Activated CD8-positive, alpha-beta memory T cell treated with anti-CD3 and anti-CD28 coated beads for 4 hours (primary cell): ENCODE measurements at places on chromosomes 7 and 10.

DNA sequence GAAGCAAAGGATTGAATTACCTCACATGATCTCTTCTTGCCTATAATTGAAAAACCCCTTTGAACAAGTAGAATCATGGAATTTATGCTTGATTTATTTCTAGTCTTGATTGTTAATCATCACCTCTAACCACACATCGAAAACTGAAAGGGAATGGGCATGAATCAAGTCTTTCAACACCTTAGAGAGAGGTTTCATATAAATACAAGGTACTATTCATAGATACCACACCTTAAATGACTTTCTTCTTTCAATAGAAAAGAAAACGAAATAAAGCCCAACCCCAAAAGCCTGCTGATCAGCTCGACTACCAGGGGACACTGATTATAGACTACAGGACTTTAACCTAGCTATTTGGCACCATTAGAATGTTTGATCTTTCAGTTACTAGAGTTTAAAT, 128.6 kb upstream of the PTPRZ1 start:
- no peak for DNase-seq

DNA sequence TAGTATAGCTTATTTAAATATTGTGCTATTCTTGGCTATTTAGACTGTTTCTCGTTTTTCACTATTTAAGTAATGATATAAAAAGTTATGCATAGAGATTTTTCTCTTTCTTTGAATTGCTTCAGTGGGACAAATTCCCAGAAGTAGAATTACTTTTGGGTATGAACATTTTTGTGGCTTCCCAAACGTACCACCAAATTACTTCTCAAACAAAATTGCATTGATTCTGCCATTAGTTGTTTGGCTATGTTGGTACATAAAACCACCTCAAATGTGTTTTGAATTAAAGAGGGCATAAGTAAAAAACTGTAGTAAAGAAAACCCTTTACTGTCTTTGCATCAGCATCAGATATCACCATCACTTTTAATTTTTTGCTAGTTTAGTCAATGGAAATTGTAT, 31.0 kb downstream of the AKR1B1 start:
- no peak for DNase-seq

DNA sequence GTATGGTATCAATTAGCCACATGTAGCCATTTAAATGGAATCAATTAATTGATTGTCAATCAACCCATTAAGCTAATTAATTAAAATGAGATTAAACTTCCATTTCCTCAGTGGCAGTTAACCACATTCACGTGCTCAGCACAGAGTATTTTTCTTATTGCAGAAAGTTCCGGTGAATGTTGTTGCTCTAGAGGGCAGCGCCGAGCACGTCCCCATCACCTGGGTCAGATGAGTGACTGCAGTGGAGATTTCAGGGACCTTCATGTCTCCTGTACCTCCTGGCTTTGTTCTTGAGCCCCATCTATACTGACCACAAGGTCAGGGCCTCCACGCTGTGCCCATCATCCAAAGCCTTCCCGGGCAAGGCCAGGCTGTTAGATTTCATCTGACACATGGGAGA, 168.8 kb upstream of the MKI67 start:
- DNase-seq: no peak

DNA sequence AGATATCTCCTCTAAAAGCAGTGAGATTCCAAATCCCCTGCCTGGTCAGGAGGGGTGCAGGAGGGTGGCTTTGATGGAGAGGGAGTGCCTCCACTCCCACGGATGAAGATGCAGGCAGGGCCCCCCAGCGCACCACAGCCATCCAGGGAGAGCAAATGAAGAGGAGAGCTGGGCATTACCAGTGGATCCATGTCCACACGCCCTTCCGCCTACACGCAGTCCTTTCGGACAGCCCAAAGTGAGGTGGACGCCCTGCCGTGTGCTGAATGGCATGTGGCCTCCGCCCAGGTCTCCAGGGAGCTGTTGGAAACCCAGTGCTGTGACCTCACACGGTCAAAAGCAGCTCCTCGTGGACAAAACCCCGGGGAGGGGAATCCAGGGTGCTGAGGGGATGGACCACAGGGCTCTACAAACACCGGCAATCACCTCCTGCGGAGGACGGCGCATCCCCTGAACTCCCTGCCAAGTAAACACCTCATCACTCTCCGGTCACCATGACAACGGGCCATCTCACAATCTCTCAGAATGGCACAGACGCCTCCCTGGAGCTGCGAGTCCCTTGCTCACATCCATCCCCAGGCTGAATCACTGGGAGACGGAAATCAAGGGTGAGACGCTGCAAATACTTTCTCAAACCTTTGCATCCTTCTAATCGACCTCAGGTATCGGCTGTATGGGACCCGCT, 35.0 kb upstream of the DNAAF5 start:
- DNase-seq: no peak

GRCh38 chr7:117193564-117193963, 129.3 kb downstream of the WNT2 start:
- no peak for DNase-seq

GRCh38 chr10:94413361-94413760, 11.0 kb downstream of the TBC1D12 start:
- no peak for DNase-seq

DNA sequence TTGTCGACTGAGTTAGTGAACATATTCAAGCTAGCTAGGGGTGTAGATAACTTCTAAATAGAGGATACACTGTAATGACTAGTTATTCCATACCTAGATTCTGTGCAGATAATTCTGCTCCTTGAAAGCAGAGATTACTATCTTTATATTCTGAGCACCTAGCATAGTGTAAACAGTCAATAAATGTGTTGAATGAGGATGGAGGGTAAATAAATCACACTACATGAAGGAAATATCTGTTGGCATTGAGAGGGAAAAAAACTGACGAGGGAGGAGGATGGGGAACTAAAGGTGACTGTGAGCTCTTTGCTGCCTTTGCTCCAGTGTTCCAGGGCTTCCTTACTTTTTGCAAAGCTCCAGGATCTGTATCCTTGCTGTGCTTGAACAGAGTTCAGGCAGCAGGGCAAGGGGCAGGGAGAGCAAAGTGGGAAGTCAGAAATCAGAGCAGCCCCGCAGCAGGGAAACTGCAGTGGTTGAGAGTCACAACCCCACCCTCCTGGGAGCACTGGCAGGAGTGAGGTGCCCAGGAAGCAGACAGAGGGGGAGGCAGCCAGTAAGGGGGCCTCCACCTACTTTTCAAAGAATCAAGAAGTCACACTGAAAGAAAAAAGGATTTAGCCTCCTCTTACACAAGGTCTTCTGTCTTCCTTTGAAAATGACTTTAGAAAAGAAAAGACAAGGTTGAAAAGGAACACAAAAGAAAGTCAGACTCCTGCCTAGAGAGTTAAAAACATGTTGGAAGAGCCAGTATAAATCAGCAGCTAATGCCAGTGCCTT, 71.8 kb upstream of the LRRN3 start:
- no peak for DNase-seq

- no peak for DNase-seq
Measured at GRCh38 chr7:36214608-36215456, 61.8 kb downstream of the EEPD1 start.

DNA sequence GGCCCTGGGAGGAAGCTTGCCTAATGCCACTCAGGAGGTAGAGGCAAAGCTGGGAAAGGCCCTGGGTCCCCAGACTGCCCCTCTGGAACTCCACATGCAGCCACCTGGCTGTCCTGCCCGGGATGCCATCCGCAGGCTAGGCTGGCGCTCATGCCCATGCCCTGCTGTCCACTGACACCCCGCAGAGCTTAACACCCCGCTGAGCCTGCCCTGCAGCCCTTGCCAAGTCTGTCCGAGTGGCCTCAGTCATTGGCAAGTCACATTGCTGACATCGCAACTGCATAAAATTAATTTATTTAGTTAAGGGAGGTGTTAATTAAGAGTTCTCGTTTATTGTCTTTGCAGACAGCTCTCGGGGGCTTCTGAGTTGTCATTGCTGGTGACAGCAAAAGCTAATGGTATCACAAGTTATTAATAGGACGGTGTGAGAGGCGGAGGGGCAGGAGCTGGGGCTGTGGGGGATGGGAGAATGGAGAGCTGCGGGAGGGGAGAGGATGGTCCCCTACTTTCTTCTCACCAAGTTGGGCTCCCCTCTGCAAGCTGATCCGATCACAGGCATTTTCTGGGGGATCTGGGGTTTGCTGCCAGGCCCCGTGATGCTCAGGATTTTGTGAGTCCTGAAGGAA, 55.6 kb upstream of the PCBD1 start:
- no peak for DNase-seq

GRCh38 chr10:3468919-3469638, 296.5 kb upstream of the PITRM1 start:
- no peak for DNase-seq

GRCh38 chr7:116340201-116340847, 130.0 kb downstream of the TES start:
- DNase-seq: no peak

DNA sequence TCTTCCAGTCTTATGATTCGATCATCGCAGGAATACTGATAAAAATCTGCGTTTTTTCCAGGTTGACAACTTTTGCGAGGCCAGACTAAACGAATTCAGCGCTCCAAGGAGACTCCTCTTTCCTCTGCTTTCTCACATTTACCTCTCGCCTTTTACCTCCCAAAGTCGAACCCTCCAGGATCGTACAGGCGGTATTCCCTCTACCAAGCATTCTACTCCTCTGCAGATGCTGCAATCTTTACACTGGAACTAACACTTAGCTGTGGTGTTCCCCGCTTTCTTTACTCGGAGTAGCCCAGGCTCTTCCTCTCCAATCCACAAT, 449 bp downstream of the NUDT5 start:
- no peak for DNase-seq

- DNase-seq: no peak
Measured at GRCh38 chr10:95388109-95388471, 97.3 kb upstream of the PDLIM1 start.
